Stimulated activated CD4-positive, alpha-beta T cell treated with anti-CD3 and anti-CD28 coated beads, Interleukin-12 subunit alpha, Interleukin-12 subunit beta, amount 100 ng/mL, for 24 hours (primary cell): ENCODE measurements at places on chromosomes 6 and 20.

DNA sequence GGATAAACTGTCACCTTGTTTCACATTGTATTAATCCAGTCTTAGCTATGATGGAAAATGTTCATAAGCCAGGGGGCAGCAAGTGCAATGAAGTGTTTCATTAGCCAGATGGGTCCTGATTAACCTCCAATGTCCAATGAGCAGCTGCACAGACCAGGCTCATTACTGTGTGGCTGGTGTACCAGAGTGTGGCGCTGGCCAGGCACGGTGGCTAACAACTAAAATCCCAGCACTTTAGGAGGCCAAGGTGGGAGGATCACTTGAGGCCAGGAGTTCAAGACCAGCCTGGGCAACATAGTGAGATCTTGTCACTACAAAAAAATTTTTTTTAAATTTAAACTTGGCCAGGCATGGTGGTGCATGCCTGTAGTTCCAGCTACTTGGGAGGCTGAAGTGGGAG lies 201.7 kb upstream of the FOXQ1 start:
- DNase-seq = no peak

- no peak for DNase-seq
Observed at GRCh38 chr20:7094438-7094997, 327.0 kb downstream of the BMP2 start.

DNA sequence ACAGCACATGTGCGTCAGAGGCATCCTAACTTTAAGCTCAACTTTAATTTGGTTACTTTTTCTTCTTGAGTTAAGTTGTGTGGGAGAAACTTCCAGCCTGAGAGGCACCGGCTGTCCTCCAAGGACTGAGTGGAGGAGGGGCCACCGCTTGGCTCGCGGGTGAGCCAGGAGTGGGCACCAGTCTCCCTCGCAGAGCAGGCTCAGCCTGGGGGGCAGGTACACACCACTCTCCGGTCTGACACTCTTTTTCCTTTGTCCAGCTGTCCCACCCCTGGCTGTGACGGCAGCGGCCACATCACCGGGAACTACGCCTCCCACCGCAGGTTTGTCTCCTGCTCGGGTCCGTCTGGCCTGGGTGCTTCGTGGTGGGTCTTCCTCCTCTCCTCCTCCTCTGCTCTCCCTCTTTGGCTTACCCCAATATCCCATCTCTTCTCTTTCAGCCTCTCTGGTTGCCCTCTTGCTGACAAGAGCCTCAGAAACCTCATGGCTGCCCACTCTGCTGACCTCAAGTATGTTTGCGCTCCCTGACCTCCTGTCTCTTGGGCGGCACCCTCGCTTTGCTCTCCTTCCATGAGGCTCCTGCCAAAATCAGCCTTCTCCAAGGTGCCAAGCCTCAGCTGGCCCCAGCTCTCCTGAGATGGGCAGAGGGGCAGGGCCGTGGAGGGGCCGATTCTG lies 32.6 kb upstream of the PCMTD2 start:
- DNase-seq = no peak

DNA sequence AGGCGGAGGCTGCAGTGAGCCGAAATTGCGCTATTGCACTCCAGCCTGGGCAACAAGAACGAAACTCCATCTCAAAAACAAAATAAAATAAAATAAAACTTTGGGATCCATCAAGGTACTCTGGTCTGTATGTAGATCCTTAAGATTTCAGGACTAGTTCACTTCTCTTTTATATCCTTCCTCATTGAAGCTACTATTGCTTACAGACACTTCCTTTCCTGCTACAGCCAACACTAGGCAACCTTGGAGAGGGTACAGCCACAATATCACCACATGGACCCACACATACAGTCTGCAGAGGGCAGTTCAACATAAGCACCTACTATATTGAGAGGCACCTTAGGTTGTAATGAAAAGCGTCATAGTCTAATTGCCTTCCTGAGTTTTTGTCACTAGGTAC lies 113.3 kb downstream of the ATXN1 start:
- DNase-seq = no peak

DNA sequence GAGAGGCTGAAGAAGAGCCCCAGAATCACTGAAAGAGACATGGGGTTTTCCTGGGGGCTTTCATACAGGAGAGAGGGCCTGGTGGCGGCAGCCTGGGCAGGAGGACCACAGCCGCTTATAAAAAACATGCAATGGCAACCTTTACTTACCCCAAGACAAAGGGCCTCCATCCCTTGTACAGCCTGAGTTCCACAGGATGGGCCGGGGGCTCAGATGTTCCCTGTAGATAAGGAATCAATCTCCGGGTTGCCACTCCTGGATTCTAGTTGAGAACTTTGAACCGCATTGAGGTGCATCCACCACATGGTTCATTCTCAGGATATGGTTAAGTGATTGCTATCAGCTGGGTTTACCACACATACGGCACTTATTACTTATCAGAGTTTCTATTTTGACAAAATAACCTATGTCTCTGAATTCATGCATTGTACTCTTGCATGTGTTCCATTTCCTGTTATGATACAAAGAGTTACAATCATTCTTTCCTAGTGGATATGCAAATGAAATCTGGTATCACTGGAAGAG lies 677.6 kb downstream of the KIF16B start:
- no peak for DNase-seq

DNA sequence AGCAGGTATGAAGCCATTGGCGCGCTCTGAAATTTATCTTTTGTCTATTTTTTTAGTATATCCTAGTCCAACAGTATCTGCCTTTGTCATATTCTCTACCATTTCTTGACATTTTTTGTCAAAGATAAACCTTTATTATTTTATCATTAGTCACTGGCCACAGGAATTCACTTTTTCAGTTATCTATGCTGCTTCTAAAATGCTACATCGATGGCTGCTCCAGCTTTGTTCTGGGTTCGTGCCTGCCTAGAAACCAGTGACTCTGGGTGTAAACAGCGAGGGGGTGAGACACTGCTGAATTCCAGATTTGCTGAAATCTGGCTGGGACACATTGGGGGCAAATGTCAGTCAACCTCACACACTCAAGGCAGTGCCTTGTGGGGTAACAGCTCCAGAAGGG lies 193.4 kb downstream of the CDC5L start:
- DNase-seq = no peak

GRCh38 chr6:79201983-79202382 lies 32.5 kb downstream of the HMGN3 start:
- no peak for DNase-seq

- DNase-seq = no peak
Observed at GRCh38 chr6:1952740-1953360, 292.6 kb downstream of the GMDS start.

DNA sequence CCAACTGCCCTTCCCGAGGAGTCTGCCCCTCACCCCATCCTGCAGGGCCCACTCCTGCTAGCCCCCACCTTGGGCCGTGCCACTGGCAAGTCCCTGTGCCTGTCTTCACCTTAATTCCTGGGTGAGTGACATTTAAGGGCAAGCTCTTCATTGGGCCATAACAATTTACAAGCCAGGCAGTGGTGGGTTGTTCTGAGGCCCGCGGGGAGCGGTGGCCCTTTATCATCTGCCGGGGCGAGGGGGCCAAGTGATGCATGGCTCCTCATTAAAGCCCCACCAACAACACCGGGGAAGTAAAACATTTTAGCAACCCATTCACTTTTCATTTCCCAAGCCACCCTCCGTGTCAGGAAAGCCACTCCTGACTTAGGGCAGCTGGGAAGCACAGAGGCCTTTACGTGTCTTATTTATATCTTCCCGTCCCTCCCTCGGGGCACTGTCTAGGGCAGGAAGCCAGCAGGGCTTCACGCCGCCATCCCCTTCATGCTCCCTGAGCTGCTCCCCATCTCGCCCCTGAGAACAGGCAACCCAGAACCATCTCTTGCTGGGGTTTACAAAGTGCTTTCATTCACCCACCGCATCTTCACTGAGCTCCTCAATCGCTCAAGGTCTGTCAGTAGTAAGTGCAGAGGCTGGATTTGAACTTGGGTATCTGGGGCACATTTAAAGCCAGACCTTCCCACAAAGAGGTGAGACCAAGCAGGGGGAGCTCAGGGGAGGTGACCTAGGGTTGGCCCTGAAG lies 55.5 kb upstream of the CCDC167 start:
- DNase-seq = no peak

GRCh38 chr6:152364866-152365265 lies 272.3 kb downstream of the SYNE1 start:
- no peak for DNase-seq

DNA sequence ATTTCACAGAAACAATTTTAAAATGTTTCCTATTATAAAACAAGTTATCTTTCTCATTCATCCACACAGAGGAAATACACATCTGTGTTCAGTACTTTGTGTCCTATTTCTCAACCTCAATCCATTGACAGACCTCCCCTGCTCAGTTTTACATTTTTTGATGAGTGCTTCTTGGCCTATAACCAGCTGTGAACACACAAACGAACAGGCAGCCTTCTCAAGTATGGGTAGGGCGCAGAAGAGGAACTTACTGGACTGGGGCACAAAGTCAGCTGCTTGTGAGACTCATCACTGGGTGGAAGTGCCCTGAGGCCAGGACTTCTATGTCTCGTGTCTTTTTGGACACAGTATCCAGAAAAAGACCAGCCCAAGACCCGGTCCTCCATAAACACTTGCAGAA lies 2.8 kb downstream of the RPS6KA2 start:
- DNase-seq = no peak

GRCh38 chr6:20706939-20707485 lies 172.8 kb downstream of the CDKAL1 start:
- no peak for DNase-seq

DNA sequence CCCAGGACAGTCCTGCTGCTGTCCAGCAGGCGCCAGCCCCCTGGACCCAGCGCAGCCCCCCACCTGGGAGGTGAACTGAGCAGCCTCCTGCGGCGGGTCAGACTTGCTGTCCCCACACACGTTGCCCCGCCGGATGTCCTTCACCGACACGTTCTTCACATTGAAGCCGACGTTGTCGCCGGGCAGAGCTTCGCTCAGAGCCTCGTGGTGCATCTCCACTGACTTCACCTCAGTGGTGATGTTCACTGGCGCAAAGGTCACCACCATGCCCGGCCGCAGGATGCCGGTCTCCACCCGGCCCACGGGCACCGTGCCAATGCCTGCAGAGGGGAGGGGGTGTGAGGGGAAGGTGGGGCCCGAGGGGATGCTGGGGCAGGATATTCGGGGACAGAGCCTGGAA lies 8.5 kb downstream of the EEF1A2 start:
- DNase-seq = no peak

GRCh38 chr6:68194846-68195478 lies 440.1 kb upstream of the ADGRB3 start:
- DNase-seq = no peak

GRCh38 chr6:16758163-16758975 lies 2.9 kb downstream of the ATXN1 start:
- no peak for DNase-seq

- DNase-seq = no peak
Observed at GRCh38 chr20:13291157-13291556, 70.1 kb downstream of the ISM1 start.

DNA sequence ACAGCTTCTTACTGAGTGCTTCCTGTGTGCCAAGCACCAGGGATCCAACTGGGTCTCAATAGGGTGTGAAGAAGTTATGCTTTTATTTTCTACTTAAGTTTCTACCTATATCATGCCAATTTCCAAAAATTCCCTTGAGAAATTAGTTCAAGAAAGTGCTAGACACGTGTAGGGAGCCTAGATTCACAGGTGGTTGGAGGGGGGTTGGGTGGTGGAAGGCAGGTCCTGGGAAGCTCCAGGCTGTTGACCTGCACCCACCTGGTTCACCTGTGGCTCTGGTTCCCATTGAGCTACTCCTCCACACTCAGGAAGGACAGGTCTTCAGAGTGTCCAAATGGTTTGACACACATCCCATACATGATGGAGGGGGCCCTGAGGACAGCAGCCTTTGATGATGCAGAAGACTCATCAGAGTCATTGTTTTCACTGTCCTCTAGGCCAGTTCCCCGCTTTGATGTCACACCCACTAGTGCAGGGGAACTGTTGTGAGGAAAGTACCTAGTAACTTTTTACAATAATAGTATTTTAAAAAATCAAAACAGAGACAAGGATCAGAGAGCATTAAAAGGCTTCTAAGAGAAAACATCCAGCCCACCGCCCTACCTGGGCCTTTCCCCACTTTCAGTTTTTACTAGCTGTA lies 39.8 kb upstream of the MYL9 start:
- DNase-seq = no peak

DNA sequence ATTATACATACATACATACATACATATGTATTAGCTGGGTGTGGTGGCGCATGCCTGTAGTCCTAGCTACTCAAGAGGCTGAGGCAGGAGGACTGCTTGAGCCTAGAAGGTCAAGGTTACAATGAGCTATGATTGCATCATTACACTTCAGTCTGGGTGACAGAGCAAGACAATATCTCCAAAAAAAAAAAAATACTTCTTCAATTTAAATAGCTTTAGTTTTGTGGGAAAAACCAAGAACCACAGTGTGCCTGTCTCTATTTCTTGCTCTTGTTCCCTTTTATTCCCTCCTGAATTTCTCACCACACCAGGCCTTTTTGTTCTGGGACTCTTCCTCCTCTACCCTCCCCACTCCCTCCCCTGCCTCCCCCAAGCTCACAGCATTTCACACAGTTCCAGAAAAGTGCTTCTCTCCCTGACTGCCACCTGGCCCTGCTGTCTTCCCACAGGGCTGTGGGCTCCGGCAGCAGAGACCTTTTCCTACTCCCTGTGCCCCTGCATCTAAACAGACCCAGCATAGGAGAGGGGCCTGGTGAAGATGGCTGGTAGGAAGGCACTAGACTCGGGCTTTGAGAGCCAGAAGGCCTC lies 1.3 kb downstream of the C20orf203 start:
- no peak for DNase-seq

GRCh38 chr20:51380401-51381385 lies 161.8 kb downstream of the NFATC2 start:
- DNase-seq = no peak

DNA sequence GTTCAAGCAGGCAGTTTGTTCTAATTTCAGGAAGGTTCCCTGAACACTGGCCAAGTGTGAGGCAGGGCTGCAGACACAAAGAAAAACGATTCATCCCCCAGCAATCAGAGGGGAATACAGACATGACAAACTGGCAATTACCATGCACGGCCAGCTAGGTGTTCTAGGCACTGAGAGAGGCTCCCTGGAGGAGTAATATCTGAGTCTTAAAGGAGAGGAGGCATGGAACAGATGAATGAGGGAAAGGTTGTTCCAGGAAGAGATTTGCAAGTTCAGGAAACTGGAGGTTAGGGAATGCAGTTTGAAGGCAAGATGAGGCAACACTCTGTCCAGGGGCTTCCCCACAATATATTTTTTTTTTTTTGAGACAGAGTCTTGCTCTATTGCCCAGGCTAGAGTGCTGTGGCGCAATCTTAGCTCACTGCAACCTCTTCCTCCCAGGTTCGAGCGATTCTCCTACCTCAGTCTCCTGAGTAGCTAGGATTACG lies 11.1 kb downstream of the RRAGD start:
- DNase-seq = no peak

DNA sequence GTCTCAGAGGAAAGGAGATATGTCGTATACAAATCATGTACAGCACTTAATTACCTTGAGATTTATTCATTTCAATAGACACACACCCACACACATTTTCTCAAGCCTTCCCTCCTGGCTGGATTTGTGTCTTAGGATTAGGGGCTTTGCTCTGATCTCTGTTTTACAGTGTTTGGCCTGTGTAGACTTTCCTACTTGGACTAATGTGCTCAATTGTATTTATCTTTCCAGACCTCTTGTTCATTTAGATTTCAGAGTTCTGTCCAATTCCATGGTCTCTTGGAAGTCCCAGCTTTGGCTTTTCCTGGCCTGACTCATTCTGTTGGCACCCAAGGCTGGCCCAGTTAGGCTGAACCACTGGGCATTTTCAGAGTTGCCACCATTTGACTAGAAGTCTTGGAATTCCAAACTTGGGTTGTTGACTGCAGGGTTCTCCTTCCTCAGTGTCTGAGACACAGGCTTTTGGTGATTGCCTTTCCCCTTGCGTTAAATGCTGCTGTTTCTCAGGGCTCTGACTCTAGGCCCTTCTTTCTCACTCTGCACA lies 8.9 kb upstream of the RFPL4B start:
- DNase-seq = no peak
